Adrenal gland (tissue), 19 donors: ENCODE measurements at places on chromosomes 1 and 21. TPM values are rescaled to one million over a fixed set of nuclear protein-coding genes. Genes with fewer than 3 reads are reported as not detected.

Gene LCE1B
- total RNA-seq, result not detected

Gene TFF2
- not detected for total RNA-seq

Gene TRIM67
- 0.22 TPM for total RNA-seq

Gene TCHH
- not detected for total RNA-seq

Gene KLF17
- not detected for total RNA-seq

Gene LCE1E
- not detected for total RNA-seq

Gene F11R
- total RNA-seq, result 32.1 TPM

Gene PBX1
- 108 TPM for total RNA-seq

Gene ERICH3
- total RNA-seq, result 0.53 TPM

Gene HES3
- not detected for total RNA-seq

Gene PALMD
- 111 TPM for total RNA-seq

Gene TINAGL1
- total RNA-seq, result 31.7 TPM

Gene RPS6KA1
- 37.7 TPM for total RNA-seq

DNA sequence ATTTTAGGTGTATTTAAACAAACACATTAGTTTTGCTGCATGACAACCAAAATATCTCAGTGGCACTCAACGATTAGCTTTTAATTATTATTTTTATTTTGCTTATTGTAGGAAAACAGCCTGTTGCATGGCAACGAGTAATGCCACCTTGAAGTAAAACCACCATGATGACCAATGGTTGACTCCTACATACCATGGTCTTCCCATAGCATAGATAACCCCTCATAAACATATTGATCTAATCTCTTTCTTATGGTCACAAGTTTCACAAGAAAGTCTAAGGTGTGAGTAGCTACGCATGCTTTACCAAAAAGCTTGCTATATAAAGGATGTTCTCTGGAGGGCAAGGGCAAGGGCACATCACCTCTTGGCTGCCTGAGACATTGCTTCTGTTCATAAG lies 61.5 kb upstream of the PTBP2 start:
- no peaks in the 10 kb centered on the region for H3K27me3 ChIP-seq
- H3K4me1 ChIP-seq, result no peaks in the 10 kb centered on the region
- no peaks in the 10 kb centered on the region for H3K36me3 ChIP-seq
- DNase-seq, result no peak
- no peak overlapping the region for H3K27ac ChIP-seq
- H3K4me3 ChIP-seq, result no peak overlapping the region

GRCh38 chr1:201363467-201363866 lies 14.0 kb downstream of the TNNT2 start:
- H3K27ac ChIP-seq, result no peak overlapping the region
- no peak for DNase-seq
- H3K27me3 ChIP-seq, result no peaks in the 10 kb centered on the region
- H3K4me1 ChIP-seq, result no peaks in the 10 kb centered on the region

- no peaks in the 10 kb centered on the region for H3K36me3 ChIP-seq
- H3K4me3 ChIP-seq, result no peak overlapping the region
- no peak overlapping the region for H3K27ac ChIP-seq
- no peaks in the 10 kb centered on the region for H3K4me1 ChIP-seq
- H3K27me3 ChIP-seq, result no peaks in the 10 kb centered on the region
These were observed 409.6 kb upstream of the USP24 start for GRCh38 chr1:55624766-55625165.

DNA sequence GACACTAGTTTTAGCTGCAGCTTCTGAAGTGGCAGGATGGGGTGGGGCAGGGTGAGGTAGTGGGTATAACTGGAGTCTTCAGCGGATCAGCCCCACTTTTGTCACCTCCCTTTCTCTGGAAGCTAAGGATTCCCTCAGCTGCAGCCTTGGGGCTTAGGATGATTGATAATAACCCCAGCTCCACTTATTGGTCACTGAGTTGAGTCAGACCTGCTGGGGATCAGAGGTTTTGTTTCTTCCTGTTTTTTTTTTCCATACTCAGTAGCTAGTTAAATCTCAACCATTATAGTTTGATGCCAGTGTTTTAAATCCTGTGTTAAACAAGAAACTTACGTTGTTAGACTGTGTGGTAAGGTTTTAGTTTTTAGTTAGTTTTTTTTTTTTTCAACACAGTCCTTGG lies 57.2 kb downstream of the LAMC1 start:
- no peaks in the 10 kb centered on the region for H3K27me3 ChIP-seq
- peak overlapping the region; percentile 50 for H3K27ac ChIP-seq
- peak; percentile 64 for DNase-seq

GRCh38 chr1:84319662-84320061 lies 18.2 kb downstream of the SAMD13 start:
- H3K4me3 ChIP-seq, result no peak overlapping the region
- no peak for DNase-seq
- H3K36me3 ChIP-seq, result no peaks in the 10 kb centered on the region
- no peaks in the 10 kb centered on the region for H3K27me3 ChIP-seq
- peaks cover 4% of the 10 kb centered on the region for H3K4me1 ChIP-seq

- H3K4me3 ChIP-seq, result no peak overlapping the region
- no peak overlapping the region for H3K27ac ChIP-seq
- no peaks in the 10 kb centered on the region for H3K36me3 ChIP-seq
These were observed 68.9 kb downstream of the DUSP10 start for GRCh38 chr1:221672965-221673364.

- DNase-seq, result no peak
- no peaks in the 10 kb centered on the region for H3K4me1 ChIP-seq
- H3K36me3 ChIP-seq, result peaks cover 67% of the 10 kb centered on the region
- H3K27ac ChIP-seq, result no peak overlapping the region
- H3K4me3 ChIP-seq, result no peak overlapping the region
These were observed 12.6 kb upstream of the C1QTNF12 start for GRCh38 chr1:1259119-1259488.

GRCh38 chr1:64337926-64338325 lies 132.0 kb upstream of the CACHD1 start:
- no peak overlapping the region for H3K4me3 ChIP-seq
- no peak overlapping the region for H3K27ac ChIP-seq

DNA sequence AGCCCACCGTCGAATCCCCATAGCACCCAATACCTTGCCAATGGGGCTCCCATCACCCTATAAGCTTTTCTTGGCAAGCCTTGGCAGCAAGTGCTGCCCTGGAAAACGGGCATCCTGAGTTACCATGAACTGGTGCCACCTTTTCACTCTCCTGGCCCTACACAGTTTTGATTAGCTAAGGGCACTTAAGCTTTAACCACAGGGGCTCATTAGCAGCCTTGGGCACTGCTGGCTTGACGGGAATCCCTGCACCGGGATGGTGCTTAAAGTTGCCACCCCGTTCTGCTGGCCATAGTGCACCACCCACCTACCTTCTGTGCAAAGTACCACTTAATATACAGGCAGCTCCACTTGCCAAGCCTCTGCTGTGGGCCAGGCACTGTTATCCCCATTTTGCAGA lies 13.7 kb downstream of the PARS2 start:
- no peaks in the 10 kb centered on the region for H3K27me3 ChIP-seq
- DNase-seq, result no peak
- H3K36me3 ChIP-seq, result no peaks in the 10 kb centered on the region
- no peak overlapping the region for H3K27ac ChIP-seq

DNA sequence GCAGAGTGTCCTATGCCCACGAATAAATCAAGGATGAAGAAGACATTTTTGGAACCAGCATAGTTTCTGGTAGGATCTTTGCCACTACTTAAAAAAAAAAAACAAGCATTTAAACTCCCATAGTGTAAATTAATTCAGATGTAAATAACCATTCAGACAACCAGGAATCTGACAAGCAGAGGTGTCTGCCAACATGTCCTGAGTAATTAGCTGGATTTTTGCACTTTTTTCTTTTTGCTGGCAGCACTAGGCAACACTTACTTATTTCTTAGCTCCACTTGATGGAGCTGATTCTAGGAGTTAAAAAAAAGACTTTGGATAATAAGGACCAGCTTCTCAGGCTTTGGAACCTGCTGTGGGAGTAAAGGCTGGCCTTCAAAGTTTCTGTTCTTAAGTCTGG lies 27.6 kb upstream of the CNIH3 start:
- no peak overlapping the region for H3K27ac ChIP-seq
- H3K27me3 ChIP-seq, result no peaks in the 10 kb centered on the region
- H3K4me1 ChIP-seq, result no peaks in the 10 kb centered on the region
- DNase-seq, result no peak
- H3K36me3 ChIP-seq, result no peaks in the 10 kb centered on the region
- H3K4me3 ChIP-seq, result no peak overlapping the region

- H3K4me1 ChIP-seq, result peaks cover 36% of the 10 kb centered on the region
- peak; percentile 28 for DNase-seq
- peak overlapping the region; percentile 80 for H3K27ac ChIP-seq
- H3K4me3 ChIP-seq, result peak overlapping the region; percentile 94
- H3K36me3 ChIP-seq, result no peaks in the 10 kb centered on the region
- H3K27me3 ChIP-seq, result no peaks in the 10 kb centered on the region
These were observed 805 bp downstream of the CYB5R1 start for GRCh38 chr1:202966006-202966898.

DNA sequence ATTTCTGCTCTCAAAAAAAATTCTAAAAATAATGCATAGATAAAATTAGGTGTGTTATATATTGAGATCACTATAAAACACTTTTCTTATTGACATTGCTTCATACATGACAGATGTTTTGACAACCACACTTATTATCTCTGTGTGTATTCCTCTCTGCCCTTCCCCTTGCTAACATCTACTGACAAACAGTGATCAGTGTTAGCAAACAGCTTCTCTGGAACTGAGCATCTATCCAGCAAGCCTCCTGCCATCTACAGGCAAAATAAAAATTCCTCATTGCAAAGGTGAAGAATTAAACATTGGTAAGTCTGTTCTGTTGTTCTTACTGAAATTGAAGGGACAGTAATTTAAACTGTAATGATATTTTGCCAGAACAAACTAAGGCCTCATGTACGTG lies 2153.9 kb downstream of the NCAM2 start:
- no peaks in the 10 kb centered on the region for H3K27me3 ChIP-seq
- H3K4me3 ChIP-seq, result no peak overlapping the region
- DNase-seq, result no peak
- no peak overlapping the region for H3K27ac ChIP-seq
- H3K36me3 ChIP-seq, result no peaks in the 10 kb centered on the region

DNA sequence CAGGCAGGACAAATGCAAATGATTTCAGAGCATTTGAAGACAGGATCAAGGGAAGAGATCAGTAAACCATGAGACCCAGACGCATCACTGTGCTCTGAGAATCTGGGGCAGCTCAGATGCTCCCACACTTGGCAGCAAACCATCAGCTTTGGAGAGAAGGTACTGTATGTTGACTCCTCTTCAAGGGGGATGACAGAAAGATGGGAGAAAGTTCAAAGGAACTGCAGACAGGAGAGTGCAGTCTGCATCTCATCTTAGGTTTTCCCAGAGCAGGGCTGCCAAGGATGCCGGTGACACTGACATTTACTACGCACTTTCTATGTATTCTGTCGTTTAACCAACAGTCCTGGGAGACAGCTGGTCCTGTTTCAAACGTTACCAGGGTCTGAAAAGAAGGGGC lies 35.8 kb downstream of the OLFML2B start:
- H3K27me3 ChIP-seq, result no peaks in the 10 kb centered on the region
- DNase-seq, result no peak
- no peak overlapping the region for H3K4me3 ChIP-seq
- no peaks in the 10 kb centered on the region for H3K4me1 ChIP-seq
- no peak overlapping the region for H3K27ac ChIP-seq
- no peaks in the 10 kb centered on the region for H3K36me3 ChIP-seq

- H3K27ac ChIP-seq, result no peak overlapping the region
- no peak overlapping the region for H3K4me3 ChIP-seq
- H3K27me3 ChIP-seq, result no peaks in the 10 kb centered on the region
- H3K4me1 ChIP-seq, result peaks cover 26% of the 10 kb centered on the region
These were observed 2.0 kb downstream of the CRABP2 start for GRCh38 chr1:156703336-156703735.

GRCh38 chr1:63794939-63795378 lies 21.1 kb downstream of the ROR1 start:
- H3K27me3 ChIP-seq, result no peaks in the 10 kb centered on the region
- no peak overlapping the region for H3K4me3 ChIP-seq
- H3K36me3 ChIP-seq, result no peaks in the 10 kb centered on the region
- DNase-seq, result no peak

GRCh38 chr1:206512058-206512850 lies 4.9 kb downstream of the RASSF5 start:
- peak overlapping the region; percentile 70 for H3K27ac ChIP-seq
- no peak overlapping the region for H3K4me3 ChIP-seq
- no peak for DNase-seq

GRCh38 chr1:112866981-112867380 lies 89.0 kb downstream of the SLC16A1 start:
- no peaks in the 10 kb centered on the region for H3K4me1 ChIP-seq
- H3K27ac ChIP-seq, result no peak overlapping the region
- no peak overlapping the region for H3K4me3 ChIP-seq
- H3K36me3 ChIP-seq, result no peaks in the 10 kb centered on the region

- H3K27me3 ChIP-seq, result no peaks in the 10 kb centered on the region
- H3K4me3 ChIP-seq, result no peak overlapping the region
- H3K27ac ChIP-seq, result no peak overlapping the region
These were observed 681.5 kb downstream of the MATN1 start for GRCh38 chr1:30041741-30042437.

DNA sequence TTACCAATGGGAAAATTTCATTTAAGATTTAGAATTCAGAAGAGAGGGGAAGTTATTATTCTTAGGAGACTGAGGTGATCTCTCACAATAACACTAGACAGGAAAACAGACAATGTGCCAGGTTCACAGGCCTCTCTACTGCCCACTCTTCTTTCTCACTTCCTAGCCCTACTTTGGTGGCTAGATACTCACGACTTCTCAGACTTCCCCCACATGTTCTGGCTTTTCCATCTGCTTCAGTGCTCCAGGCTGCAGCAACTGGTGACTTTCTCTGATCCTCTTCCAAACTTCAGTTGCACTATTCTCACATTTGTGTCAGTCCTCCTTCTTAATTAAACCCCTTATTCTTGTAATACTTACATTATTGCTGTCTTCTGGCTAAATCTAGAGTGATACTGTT lies 208.7 kb upstream of the KCTD3 start:
- H3K4me1 ChIP-seq, result no peaks in the 10 kb centered on the region
- H3K27ac ChIP-seq, result no peak overlapping the region
- no peaks in the 10 kb centered on the region for H3K27me3 ChIP-seq
- no peaks in the 10 kb centered on the region for H3K36me3 ChIP-seq
- DNase-seq, result no peak

- H3K27ac ChIP-seq, result no peak overlapping the region
- H3K36me3 ChIP-seq, result peaks cover 11% of the 10 kb centered on the region
- DNase-seq, result no peak
- H3K4me3 ChIP-seq, result no peak overlapping the region
- H3K27me3 ChIP-seq, result no peaks in the 10 kb centered on the region
- H3K4me1 ChIP-seq, result peaks cover 5% of the 10 kb centered on the region
These were observed 1.5 kb upstream of the CDC20 start for GRCh38 chr1:43357251-43357650.
